Smooth muscle cell of the brain vasculature (primary cell): ENCODE measurements at places on chromosomes 1 and 21.

- no peak for DNase-seq
Measured at GRCh38 chr1:213389061-213389581, 338.1 kb downstream of the RPS6KC1 start.

- DNase-seq: peak; percentile 64
Measured at GRCh38 chr1:244050835-244051444, at the start of gene ZBTB18. TSS of gene ZBTB18 (plus strand) at chr1:244051283. CDS start at chr1:244051432, 149 bp downstream.

- DNase-seq: no peak
Measured at GRCh38 chr1:192162376-192162775, 4.1 kb downstream of the RGS18 start.

DNA sequence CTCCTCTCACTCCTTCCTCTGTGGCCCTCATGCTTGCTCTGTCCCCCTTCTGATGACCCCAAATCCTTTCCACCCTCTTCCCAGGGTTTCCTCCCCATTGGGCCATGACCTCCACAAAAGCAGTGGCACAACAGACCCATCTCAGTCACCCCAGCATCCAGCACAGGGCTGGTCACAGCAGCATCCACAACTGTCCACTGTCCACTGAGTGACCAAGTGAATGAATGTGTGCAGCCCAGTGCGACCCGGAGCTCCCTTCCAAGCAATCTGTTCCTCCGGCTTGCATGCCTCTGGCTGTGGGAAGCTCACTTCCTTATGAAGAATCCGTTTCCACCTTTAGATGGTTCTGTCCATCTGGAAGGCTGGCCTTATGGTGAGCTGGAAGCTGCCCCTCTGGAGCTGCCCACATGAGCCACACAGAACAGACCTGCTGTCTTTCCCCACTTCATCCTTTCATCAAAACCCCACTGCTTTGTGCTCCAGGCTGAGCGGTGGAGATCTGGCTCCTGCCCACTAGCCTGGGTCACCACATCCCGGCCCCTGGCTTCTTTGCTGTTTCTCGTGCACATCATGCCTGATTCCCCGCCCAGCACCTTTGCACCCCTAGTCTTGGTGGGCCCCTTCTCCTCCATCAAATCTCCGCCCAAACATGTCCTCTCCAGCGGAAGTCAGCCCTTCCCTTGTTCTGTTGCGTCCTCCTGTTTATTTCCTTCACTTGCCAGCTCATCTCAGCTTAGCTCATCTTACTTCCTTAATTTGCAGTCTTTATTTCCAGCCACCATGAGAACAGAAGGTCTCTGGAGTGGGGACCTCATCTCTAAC, 56.4 kb downstream of the EDN2 start:
- DNase-seq: no peak
